ENCODE measurements at places on chromosomes 7 and 10.

- no peak for DNase-seq
Observed at GRCh38 chr7:98810153-98810802, 59.5 kb downstream of the TMEM130 start.

DNA sequence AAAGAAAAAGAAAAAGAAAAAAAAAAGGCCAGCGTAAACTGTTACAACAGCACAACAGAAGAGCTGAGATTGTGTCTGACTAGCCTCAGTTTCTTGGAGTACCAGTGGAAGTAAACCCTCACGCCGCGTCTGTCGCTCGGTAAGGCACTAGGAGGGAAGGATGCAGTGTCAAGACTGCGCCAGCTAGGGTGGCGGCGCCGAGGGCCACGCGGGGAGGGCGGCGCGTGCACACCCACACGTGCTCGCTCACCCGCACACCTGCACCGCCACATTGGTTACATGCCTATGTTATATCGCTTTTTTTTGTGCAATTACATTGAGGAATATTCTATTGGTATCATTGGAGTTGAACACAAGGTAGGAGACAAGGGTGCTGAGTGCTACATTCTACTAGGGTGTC lies 48.2 kb downstream of the CLEC2L start:
- DNase-seq: no peak

GRCh38 chr10:5364374-5364773 lies 392 bp upstream of the UCN3 start:
- DNase-seq: no peak

- DNase-seq: no peak
Observed at GRCh38 chr7:4133491-4134044, 548.5 kb upstream of the FOXK1 start.

DNA sequence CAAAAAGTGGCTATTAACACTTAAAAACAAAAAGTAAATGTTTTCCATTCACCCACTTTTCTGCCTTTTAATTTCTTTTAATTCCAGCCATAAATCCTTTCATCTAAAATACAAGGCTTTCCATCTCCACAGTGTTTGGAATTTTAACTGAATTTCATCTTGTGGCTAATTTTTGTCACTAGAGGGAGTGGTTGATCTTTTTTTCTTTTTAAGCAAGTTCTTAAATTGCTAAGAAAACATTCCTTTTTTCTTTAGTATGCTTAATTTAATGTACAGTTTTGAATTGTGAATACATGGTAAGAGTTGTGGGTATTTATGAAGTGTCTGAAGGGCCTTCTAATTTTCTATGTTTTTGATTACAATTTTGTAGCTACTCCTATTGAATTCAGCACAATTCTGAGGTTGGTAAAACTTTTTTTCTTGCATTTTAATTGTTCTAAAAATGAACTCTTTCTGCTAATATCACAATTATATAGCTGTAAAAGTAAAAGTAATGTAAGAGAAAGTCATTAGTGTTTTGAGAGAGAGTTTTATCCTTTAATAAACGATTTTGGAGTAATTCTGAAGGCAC lies 54.9 kb upstream of the ANK3 start:
- no peak for DNase-seq
